HAP-1 (cell line): ENCODE measurements at places on chromosomes 2 and 18.

DNA sequence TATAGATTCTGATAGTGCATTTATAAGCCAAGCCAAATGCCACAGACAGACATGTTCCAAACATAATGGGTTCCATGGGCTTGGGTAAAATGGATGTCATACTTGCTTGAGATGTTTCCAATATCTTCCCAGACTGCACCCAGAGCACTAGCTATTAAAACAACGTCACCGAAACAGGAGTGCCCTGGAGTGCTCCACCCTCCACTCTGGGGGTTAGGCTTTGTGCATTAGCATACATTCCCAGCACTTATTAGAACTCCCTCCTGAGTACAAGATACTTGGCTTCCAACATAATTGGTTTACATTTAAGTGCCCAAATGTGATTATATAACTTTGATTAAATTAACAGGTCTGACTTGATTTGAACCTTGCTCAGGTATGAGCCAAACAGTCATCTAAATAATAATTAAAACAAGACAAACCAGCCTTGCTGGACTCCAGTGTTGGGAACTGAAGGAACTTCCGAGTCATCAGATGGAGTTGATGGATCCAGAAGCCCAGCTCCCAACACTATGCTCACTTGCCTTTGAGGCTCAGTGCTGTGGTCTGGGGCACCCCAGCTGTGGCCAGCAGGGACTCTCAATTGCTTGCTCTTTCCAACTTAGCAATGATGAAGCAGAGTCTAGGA is 60.5 kb upstream of the LGALSL start:
- DNase-seq = no peak

DNA sequence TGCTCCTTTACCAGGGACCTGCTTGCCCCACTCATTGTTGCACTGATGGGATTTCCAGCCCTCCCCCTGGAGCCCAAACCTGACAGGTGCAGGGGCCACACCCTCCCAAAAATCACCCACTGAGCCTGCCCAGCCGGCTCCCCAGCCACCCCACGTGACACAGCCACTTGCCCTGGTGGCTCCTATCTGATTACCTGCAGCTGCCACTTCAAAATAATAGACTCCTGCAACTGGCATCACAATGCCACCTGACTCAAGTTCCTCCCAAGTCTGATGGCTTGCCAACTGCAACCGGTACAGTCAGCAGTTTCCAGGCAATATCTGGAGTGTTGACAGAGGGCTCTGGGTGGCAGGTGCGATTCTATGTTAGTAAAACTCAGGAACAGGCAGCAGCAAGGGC is 66.2 kb downstream of the CRACDL start:
- DNase-seq = no peak

DNA sequence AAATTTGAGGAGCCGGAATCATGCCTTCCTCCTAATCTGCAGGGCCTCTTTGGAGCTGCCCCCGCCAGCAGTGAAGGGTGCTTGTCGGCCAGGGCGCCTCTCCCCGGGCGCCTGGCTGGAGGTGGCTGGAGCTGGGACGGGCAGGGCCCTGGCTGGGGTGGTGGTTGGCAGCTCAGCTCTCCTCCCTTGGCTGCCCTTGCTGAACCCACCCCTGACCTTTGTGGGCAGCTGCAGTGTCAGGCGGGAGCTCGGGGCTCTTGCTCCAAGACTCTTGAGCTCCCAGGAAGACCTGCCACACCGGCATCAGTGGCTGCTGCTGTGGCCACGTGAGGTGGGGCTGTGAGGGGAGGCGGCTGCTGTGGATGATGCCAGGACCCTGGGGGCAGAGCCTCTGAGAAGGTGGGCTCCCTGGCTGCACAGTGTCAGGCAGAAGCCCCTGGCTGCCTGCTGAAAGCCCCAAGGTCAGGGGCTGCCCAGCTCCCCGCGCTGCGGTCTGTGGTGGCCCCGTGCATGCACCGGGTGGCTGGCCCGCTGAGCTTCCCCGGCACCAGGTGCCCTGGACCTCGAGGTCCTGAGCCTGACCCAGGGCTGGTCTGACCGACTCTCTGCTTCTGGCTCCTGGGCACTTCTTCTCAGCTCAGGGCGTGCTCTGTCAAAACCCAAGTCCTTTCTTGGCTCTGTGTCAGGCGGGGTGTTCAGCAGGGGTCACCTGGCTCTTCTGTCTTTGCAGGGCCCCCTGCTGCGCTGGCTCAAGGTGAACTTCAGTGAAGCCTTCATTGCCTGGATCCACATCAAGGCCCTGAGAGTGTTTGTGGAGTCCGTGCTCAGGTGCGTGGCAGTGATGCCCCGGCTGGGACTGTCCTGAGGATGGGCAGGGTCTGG is 34.5 kb downstream of the PDIA6 start:
- no peak for DNase-seq

DNA sequence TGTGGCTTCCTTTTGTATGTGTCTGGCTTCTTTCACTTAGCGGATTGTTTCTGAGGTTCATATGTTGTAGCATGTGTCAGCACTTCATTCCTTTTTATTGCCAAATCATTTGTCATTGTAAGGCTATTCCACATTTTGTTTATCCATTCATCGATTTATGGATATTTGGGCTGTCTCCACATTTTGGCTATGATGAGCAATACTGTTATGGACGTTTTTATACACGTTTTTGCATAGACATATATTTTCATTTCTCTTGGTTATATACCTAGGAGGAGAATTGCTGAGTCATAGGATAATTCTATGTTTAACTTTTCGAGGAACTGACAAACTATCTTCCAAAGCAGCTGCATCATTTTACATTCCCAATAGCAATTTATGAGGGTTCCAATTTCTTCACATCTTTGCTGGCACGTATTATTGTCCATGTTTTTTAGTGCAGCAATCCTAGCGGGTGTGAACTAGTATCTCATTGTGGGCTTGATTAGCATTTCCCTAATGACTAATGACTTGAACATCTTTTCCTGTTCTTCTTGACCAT is 48.1 kb upstream of the TBC1D8 start:
- DNase-seq = no peak

DNA sequence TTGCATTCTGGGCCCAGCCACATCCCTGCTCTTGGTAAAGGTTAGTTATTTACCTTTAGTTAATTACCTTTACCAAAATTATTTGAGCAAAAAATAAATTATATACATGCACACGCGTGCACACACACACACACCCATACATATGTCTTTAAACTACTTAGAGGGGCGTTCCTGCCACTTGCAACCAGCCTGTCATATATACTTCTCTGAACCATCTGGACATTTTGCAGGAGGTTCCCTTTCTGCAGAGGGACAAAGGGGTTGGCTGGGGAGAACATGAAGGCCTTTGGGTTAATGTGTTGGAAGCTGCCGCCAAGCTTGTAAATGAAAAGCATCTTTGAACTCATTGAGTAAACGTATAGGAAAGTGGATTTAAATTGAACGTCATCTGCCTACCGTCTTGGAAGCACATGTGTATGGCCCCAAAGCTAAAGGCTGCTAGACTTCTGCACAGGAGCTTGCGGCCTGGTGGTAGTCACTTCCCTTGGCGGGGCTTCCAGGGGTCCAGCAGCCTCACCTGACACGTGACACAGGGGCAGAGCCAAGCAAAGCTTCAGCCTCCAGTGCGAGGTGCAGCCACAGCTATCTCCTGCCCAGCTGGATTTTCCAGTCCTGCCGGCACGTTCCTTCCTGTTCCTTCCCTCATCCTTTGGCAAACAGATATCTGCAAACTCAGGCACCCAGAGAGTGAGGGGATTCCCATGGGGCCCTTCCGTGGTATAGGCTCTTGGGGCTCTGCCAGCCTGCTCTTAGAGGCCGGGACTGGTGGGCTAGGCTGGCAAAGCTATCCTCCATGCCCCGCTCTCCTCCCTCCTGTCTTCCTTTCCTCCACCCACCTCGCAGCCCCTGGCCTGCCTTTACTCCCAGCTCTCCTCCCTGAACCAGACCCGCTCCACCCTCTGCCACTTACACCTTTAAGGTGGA is 46.1 kb downstream of the SERTAD2 start:
- no peak for DNase-seq
